ENCODE measurements at places on chromosomes 3 and 15.
A peak's percentile ranks its signal among the peaks of the same experiment; 100 is the strongest.

GRCh38 chr15:83300826-83301225 is 16.4 kb upstream of the BNC1 start:
- DNase-seq = no peak

DNA sequence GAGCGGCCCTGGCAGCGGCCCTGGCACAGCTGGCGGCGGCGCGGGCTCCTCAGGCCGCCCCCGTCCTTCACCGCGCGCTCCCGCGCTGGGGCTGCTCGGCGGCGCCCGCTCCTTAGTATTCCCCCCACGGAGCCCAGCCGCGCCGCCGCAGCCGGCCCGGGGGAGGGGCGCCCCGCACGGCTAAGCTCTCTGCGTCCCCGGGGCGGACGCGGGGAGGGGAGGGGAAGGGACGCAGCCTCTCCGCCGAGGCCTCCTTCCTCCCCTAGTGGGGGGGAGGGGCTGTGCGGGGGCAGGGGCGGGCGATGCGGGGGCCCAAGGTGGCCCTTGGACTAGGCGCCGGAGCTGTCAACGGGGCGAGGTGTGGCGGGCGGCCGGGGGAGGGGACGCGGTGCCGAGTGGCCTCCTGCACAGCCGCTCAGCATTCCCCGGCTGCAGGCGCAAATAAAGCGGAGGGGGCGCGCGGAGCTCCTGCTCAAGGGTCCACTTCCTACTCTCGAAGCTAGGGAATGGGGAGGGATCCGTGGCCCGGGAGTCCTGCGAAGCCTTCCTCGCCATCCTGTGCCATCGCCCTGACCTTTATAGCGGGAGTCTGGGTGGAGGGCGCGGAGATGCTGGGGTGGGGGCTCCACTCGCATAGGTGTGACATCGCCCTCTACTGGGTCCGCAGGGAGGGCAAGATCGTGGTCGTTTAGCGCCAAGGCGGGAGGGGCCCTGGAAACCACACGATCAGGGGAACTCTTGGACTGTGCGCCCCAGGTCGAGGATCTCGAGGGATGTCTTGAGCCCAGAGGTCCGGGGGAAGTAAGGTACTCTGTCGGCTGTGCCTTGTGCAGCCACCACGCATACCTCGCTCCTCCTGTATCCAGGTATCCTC is 22.2 kb downstream of the EPHB3 start:
- DNase-seq = no peak

- DNase-seq = no peak
These were observed 56.8 kb upstream of the CHD2 start for GRCh38 chr15:92843326-92843725.

GRCh38 chr3:116445311-116445841 is at the start of gene LSAMP:
Gene LSAMP (minus strand): TSS chr3:116445487.
- DNase-seq = peak; percentile 65

DNA sequence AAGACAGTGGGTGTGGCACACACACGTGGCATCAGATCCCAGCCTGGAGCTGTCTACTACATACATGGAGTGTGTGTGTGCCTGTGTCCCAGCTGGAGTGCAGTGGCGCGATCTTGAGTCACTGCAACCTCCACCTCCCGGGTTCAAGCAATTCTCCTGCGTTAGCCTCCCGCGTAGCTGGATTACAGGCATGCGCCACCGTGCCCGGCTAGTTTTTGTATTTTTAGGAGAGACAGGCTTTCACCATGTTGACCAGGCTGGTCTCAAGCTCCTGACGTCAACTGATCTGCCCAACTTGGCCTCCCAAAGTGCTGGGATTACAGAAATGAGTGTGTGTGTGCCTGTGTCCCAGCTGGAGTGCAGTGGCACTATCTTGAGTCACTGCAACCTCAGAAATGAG is 108.8 kb downstream of the IL12A start:
- no peak for DNase-seq

DNA sequence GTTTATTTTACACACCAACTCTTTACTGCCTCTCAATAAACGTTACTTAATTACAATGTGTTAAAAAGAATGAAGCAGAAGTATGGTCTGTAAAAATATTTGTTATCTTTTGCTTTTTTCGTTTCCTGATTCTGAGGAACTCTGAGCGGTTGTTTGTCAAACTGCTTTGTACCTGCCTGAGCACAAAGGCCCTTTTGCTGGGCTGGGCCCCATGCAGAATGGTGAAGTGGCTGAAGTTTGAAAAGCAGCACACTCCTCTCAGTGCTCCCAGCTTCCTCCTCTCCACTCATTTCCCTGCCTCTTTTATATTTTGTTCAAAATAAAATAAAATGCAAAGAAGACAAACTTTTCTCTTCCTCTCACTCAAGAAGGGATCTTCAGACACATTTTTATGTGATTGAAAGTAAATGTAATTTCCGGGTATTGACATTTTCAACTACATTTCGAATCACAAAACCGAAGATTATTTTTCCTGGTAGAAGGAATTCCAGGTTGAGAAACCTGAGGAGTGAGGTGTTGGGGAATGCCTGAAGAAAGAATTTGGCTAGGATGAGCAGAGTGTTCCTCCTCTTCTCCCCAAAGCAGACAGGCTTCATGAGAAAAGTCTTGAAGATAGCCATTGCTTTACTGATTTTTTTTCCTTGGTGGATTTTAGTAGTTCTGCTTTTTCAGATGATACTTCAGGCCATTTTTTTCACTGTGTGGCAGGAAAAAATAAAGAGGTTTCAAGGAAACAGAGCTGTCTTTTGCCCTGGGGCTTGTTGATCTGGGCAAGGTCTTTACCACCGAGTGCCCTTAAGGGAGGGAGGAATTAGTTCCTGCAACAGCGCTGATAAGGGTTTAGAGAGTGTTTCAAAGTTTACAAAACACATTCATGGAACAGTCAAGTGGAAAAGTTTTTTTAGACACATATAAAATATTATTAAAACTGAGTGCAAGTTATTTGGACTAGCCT is 229.8 kb downstream of the NFKBIZ start:
- no peak for DNase-seq

DNA sequence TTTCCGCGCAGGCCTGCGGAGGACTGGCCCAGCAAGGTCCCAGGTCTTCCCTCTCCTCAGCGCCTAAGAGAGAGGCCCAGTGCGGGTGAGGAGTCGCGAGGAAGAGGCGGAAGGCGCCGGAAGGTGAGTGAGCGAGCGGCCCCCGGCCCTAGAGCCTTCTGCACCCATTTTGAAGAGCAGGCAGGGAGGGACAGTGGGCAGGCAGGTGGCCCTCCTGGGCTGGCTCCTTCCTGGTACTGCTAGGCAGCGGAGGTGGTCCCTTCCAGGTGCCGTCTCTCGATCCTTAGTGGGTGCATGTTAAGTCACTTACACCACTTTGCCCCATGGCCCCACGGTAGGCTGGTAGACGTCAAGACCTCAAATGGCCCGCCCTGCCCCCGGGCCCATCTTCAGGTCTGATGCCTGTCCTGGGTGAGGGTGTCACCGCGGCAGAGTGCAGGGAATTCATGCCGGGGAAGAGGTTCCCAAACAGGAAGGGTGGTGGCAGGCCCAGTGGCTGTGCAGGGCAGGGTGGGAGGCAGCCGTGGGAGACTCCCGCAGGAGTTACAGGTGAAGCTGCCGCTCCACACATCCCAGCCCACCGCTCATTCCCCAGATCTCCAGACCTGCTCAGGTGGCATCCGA is 14.4 kb downstream of the PAK6 start:
- DNase-seq = no peak

- DNase-seq = no peak
These were observed 39.2 kb downstream of the DUT start for GRCh38 chr15:48370460-48370859.

DNA sequence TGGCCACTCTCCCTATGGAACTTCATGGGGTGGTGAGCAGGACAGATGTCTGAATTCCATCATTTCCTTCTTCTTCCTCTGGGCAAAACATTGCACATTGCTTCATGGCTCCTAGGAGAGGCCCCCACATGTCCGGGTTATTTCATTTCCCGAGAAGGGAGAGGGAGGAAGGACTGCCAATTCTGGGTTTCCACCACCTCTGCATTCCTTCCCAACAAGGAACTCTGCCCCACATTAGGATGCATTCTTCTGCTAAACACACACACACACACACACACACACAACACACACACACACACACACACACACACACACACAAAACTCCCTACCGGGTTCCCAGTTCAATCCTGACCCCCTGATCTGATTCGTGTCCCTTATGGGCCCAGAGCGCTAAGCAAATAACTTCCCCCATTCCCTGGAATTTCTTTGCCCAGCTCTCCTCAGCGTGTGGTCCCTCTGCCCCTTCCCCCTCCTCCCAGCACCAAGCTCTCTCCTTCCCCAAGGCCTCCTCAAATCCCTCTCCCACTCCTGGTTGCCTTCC is 1.9 kb downstream of the RHO start:
- DNase-seq = no peak

DNA sequence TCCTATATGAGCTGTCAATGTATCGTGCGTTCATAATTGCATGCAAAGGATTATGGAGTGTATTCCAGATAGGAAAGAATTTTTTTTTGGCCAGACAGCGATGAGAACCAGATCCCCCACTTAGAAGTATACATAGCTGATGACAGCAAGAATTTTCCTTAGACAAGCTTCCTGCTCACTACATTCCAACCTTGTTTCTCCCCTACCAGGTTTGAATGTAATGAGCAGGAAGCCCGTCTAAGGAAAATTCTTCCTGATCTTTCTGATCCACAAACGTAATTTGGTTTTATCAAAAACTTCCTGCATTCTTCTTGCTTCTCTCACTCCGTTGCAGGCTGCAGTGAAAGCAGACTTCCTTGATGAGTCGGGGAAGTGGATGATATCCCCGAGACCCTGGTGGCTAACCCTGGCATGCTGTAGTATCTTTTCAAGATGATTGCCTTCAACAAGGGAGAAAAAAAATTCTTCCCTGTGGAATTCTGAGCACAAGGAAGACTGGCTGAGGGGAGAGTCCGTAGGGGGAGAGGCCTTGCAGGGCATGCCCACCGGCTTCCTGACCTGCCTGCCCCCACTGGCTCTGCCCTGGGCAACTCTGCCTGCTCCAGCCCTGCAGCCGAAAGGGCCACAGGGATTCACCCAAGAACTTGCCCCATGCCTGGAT is 243.1 kb downstream of the TLE3 start:
- no peak for DNase-seq

- no peak for DNase-seq
These were observed 9.8 kb downstream of the CMTM6 start for GRCh38 chr3:32492684-32493436.

GRCh38 chr3:22960105-22960984 is 242.8 kb upstream of the UBE2E2 start:
- DNase-seq = no peak

GRCh38 chr3:56423661-56424099 is 44.6 kb downstream of the ERC2 start:
- no peak for DNase-seq

DNA sequence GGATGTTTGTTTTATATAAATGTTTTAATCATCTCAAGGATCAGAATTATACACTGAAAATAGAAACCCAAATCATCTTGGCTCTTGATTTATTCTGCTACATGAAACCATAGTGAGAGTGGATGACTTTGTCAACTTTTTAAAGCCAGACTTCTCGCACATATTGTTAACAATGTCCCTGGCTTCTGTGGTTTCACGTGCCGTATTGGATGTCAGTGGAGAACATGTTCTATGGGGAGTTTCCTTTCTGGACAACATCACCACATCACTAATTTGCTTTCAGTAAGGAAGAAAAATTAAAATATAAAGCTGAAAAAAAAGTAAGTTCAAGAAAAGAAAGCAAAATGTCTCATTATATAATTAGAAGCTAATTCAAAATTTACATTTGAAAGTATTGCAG is 297.1 kb upstream of the MME start:
- no peak for DNase-seq

DNA sequence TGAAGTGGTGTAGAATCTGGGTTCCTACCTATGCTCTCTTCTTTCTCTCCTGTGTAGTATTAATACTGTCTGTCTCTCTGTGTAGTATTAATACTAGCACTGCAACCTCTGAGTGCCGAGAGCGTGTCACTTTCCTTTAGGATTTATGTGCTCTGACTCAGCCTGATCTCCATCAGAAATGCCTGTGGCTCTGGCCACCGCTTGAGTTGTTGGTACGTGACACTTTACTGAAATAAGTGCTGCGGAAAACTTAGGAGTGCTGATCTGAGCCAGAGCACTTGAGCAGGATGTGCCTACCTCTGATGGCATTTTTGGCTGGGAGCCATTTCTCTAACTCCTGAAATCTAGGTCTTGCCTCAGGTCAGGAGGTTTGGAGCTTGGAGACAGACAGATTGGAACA is 807.4 kb downstream of the SQOR start:
- no peak for DNase-seq

DNA sequence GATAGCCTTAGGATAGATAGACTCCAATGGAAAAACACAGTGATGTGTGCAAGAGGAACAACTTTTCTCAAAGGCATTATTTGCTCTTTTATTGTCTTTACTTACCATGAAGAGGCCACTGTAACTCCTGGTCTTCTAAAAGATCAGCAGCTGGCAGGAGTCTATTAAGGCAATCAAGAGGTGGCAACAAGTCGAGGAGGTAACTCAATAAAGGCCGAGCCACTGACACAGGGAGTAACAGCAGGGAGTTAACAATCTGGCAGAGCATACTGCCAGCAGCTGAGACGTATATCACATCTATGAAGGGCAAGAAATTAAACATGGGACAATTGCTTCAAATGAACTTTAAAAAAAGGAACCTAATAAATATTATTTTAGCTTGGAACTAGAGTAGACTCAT is 106.2 kb downstream of the HERC1 start:
- no peak for DNase-seq

GRCh38 chr3:127394984-127395662 is 107.3 kb upstream of the PRR20G start:
- DNase-seq = no peak

GRCh38 chr15:40313531-40314398 is 6.0 kb upstream of the PLCB2 start:
- DNase-seq = no peak

GRCh38 chr3:50662408-50662807 is 12.3 kb upstream of the DOCK3 start:
- no peak for DNase-seq

GRCh38 chr3:151415289-151415688 is 30.7 kb upstream of the P2RY12 start:
- DNase-seq = no peak

Measured in NCI-H2081 treated with DMSO at 0.1 percent for 48 hours (cell line).